Uterus (tissue), 4 donors: ENCODE measurements at places on chromosomes 3 and 15. TPM values are rescaled to one million over a fixed set of nuclear protein-coding genes. Genes with fewer than 3 reads are reported as not detected.

GRCh38 chr15:89806559-89807550 lies 7.8 kb downstream of the ANPEP start:
- DNase-seq, result no peak

DNA sequence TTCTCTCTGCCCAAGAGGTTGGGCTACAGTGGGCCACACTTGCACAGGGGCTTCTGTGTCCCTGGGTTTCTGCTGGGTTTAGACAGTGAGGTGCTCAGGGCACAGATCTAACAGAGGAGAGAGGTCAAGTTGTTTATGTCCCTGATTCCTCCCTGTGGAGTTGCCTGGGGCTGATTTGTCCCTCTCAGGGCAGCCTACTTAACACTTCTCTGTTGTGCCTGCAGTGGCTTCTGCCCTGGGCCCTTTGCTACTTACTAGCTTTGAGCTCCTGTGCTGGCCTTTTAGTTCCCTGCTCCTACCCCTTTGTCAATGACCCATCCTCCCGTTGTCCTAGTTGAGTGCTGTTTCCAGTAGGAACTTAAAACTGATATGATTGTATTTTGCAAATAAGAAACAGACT lies 114.0 kb upstream of the RGMA start:
- DNase-seq, result no peak

GRCh38 chr3:129650256-129650872 lies 43.9 kb upstream of the PLXND1 start:
- DNase-seq, result peak; percentile 86

GRCh38 chr15:33157371-33158037 lies 37.0 kb downstream of the FMN1 start:
- DNase-seq, result no peak

DNA sequence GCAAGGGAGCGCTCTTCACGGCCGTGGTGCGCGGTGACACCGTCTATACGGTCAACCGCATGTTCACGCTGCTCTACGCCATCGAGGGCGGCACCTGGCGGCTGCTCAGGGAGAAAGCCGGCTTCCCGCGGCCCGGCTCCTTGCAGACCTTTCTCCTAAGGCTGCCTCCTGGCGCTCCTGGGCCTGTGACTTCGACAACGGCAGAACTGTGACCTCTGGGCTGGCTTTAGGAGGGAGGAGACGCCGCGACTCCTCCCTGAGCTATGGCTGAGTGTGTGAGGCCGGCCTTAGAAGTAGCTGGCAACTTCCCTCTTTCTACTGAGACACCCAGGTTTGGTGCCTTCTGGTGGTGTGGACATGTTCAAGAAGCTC lies 1.4 kb downstream of the KBTBD13 start:
- DNase-seq, result peak; percentile 80

GRCh38 chr3:176087066-176087697 lies 1110.1 kb downstream of the TBL1XR1 start:
- DNase-seq, result no peak

DNA sequence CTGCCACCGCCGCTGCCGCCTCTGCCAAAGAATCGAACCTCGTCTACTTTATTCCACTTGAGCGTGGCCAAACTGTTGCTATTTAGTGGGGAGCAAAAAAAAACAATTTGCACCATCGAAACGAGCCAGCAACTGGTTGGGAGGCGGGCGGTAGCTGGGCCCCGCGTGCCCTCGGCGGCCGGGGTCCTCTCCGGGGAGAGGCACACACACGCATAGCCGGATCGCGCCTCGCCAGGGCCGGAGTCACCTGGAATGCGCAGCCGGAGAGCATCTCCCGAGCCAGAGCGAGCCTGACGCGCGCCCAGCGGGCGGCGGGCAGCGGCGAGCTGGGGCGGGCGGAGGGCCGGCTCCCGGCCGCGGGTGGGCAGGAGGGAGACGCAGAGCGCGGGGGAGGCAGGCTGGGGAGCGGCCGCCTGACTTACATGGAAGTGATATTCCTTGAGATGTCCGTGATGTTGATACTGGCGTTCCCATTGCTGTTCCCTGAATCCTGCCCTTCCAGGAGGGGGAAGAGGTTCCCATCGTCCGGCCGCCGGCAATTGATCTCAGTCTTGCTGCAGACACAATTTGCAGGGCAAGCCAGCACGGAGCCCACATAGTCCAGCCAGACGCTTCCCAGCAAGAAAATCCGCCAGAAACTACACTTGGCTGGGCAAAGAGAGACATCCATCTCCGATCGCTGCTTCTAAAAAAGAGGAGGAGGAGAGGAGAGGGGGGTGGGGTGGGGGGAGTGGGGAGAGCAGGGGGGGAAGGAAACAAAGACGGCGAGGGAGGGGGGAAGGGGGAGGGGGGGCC lies 858 bp downstream of the NTRK3 start:
- DNase-seq, result peak; percentile 70

DNA sequence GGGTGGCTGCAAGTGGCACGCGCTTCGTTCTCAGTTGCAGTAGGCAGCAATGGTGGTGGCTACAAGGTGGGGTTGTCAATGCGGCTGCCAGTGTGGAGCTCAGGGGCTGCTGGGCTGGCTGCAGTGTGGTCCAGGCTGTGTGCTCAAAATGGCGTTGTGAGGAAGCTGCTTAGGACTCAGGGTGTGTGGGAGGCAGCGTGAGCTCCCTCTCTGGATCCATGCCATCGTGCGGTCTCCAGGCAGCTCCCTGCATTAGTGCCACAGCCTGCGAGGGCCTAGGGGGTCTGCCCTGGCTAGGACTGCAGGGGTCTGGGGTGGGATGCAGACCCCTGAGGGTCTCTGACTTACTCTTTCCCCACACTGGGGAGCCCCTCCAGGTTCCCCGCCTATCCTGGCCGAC lies 397.2 kb downstream of the OCA2 start:
- DNase-seq, result no peak

GRCh38 chr3:194271460-194272035 lies 79.6 kb downstream of the CPN2 start:
- DNase-seq, result no peak

DNA sequence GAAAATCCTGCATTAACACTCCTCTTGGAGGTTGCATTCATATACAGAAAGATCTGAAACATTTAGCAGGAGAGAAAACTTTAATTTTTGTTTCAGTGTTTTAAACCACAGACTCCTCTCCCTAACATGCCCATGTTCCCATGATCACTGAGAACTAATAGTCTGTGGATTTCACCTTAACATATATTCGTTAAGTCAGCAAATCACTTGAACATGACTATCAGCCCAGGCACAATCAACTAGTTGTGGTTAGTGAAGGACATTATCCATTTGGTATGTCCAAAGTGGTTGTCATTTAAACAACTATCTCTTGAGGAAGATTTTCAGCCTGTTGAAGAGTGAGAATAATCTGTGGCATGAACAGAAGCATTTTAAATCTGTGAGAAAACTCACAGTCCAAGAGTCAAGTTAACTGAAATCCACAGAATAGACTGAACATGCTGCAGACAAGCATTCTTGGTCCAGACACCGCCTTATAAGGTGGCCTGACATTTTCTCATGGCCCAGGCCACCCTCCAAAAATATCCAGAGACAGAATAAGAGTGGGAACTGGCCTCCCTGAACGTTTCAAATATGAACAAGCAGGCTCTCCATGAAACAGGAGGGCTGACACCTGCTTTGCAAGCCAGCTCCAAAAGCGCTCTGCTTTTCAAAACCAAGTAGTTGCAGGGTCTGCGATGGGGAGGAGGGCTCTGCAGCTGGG lies 39.9 kb upstream of the ADCY5 start:
- DNase-seq, result no peak

GRCh38 chr3:114405202-114405990 lies 111.6 kb downstream of the TIGIT start:
- no peak for DNase-seq

- no peak for DNase-seq
Observed at GRCh38 chr3:127409421-127410136, 121.7 kb upstream of the PRR20G start.

- peak; percentile 9 for DNase-seq
Observed at GRCh38 chr3:38119821-38120692, 16.9 kb downstream of the ACAA1 start.

GRCh38 chr15:88878720-88879184 lies 16.6 kb downstream of the HAPLN3 start:
- DNase-seq, result no peak

DNA sequence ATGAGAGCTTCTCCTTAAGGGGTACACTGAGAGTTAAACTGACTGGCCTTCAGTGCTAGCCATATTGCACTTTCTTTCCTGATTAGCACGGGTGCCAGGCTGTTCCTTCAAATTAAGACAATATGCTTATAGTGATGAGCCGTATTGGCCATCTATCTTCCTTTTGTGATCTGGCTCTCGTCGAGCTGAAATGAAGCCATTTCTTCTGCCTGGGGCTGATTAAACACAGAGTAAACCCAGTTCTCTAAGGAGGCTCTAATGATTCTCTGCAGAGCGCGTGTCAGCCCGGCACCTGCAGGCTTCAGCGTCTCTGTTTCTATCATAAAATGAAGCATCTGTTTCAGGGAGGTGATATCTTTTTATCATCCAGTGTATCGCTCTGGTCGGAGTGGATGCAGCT lies 107.5 kb upstream of the NR2F2 start:
- no peak for DNase-seq

DNA sequence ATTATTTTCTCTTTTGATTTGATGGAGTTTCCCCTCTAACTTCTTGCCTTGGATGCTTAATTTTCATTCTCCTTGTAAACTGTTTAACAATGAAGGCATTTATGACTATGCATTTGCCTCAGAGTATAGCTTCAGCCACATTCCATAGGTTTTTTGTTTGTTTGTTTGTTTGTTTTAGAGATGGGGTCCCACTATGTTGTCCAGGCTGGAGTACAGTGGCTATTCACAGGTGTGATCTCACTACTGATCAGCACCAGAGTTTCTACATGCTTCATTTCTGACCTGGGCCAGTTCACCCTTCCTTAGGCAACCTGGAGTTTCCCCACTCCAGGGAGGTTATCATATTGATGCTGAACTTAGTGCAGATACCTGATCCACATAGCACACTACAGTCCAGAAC lies 4.1 kb downstream of the SECISBP2L start:
- DNase-seq, result no peak

- no peak for DNase-seq
Observed at GRCh38 chr15:70956201-70956995, 63.8 kb downstream of the LRRC49 start.

DNA sequence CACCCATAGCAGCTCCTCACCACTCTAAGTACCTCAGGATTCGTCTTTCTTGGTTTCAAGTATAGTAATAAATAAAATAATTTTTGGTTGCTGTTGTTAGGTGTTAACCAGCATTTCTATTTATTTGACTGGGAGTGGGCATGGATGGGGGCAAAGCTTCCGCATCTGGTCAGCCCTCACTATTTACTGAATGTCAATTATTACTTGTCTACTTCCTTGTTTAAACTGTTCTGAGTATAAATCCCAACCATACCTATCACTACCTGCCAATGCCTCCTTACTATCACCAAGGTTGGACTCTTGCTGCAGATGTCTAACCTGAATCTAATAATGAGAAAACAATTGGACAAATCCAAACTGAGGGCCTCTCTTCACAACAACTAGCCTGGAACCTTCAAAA lies 41.9 kb upstream of the GK5 start:
- DNase-seq, result no peak

DNA sequence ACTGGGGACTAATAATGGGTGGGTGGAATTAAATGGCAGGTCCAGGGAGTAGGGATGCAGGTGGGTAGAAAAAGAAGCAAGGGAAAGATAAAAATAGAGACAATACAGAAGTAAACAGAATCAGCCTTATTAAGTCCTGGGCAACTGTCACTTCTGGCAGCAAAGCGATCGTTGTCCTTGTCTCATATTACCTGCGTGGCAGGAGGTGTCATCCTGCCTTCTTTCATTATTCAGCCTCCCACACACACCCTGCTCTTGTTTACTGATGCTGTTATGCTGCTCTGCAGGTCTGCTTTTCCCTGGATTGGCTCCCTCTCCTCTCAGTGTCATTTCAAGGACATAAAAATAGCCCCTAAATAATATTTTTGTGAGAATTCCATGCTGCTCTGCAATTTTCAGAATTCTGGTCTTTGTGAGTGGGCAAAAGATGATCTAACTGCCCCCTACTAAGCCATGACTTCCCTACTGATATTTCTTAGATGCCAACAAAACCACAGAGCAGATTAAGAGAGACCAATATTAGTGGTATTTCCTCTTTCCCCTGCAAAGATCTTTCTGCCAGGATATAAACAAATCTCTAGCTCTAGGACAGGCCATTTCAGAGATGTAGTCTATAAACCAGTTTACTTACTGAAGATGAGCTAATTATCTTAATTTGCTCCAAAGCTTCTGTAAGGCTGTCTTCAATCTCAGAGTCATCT lies 8.5 kb downstream of the VEPH1 start:
- DNase-seq, result no peak

DNA sequence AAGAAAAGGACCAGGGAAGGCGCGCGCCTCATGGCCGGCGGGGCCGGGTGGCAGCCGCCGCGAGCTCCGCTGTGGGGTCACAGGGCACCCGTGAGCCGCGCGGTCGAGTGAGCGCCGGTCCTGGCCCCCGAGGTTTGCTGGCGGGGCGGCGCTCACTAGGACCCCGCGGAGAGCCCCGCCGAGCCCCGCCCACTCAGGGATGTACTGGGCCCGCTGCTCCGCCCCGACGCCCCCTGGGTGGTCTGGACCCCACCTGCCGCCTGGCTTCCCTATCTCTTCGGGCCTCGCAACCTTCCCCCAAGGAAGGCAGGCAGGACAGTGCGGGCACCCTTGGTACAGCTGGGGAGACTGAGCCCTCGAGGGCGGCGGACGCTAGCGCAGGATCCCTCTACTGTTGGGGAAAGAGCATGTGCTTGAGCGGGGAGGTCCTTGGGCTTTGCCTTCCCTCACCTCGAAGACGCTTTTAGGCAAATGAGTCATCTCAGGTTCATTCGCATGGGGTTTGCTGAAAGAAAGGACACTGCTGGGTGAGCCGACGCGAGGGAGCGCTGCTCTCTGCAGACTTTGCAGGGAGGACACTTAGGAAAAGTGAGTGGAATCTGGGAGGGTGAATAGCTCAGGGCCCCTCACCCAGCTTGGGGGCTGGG lies at the start of gene CHRNB4:
Gene CHRNB4, minus strand, starts transcription at position 109 of the 647 bp plus-strand sequence. Its CDS starts 77 bp downstream, at position 32.
- no peak for DNase-seq

GRCh38 chr15:62124973-62125303 lies 40.1 kb downstream of the C2CD4B start:
- no peak for DNase-seq

DNA sequence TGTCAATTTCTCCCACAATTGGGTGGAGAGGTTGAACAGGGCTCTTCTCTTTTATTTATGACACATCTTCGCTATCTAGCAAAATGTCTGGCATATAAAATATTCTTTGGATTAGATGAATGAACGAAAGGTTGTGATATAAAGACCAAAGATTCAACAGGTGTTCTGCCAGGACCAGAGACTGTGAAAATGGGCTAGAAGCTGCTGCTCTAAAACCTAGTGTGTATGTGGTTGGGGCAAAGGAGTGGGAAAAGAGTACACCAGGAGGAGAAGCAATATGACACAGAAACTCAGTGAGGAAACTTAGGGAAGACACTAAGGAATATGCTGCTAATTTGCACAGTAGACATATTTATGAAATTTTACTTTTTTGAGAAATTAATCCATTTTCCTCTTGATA lies 102.0 kb upstream of the CCDC80 start:
- no peak for DNase-seq

- no peak for DNase-seq
Observed at GRCh38 chr3:145159640-145160039, 1001.3 kb downstream of the PLOD2 start.

Gene IMPG2
- 2.6 TPM for total RNA-seq

Gene ADIPOQ
- not detected for total RNA-seq

Gene APH1B
- 35.9 TPM for total RNA-seq

Gene SLC12A6
- total RNA-seq, result 18.4 TPM

Gene GCSAM
- not detected for total RNA-seq

Gene SKOR1
- total RNA-seq, result not detected
